Osteoblast (primary cell): ENCODE measurements at places on chromosomes 7 and 10. TPM values are rescaled to one million over a fixed set of nuclear protein-coding genes. Genes with fewer than 3 reads are reported as not detected.

The DPP6 gene
- total RNA-seq, result not detected in 2 replicates

The MOGAT3 gene
- not detected in 2 replicates for total RNA-seq

The WEE2 gene
- not detected in 2 replicates for total RNA-seq

The MAD1L1 gene
- total RNA-seq, result 66.2 and 72.2 TPM in 2 replicates

The SPDYE6 gene
- not detected in 2 replicates for total RNA-seq

The HOXA10 gene
- total RNA-seq, result 32.1 and 43.1 TPM in 2 replicates

The VENTX gene
- total RNA-seq, result not detected in 2 replicates

The TLL2 gene
- total RNA-seq, result under 0.01 and 0.36 TPM in 2 replicates

The PRPS1L1 gene
- not detected in 2 replicates for total RNA-seq

The EXOC4 gene
- total RNA-seq, result 113 and 134 TPM in 2 replicates

The HABP2 gene
- not detected in 2 replicates for total RNA-seq
